ENCODE measurements at places on chromosomes 13 and 19.

GRCh38 chr13:74132776-74133656 is 1.2 kb downstream of the KLF12 start:
- peak; percentile 44 for DNase-seq

DNA sequence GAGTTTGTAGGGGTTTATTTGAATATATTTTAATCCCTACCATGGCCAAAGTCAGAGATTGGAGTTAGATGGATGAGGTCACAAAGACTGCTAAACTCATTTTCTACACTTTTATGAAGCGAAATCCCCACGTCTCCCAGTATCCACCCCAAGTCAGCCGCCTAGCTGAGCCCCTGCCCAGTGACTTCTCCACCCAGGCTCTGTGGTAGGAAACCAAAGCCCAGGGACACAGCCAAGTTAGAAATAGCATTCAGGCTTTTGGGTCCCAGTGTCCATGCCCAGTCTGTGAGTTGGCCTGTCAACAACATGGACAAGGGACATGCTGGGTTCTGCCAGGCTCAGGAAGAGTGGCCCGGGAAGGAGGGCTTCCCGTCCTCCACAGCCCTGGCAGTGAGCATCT is 474.0 kb downstream of the FOXO1 start:
- DNase-seq = no peak

DNA sequence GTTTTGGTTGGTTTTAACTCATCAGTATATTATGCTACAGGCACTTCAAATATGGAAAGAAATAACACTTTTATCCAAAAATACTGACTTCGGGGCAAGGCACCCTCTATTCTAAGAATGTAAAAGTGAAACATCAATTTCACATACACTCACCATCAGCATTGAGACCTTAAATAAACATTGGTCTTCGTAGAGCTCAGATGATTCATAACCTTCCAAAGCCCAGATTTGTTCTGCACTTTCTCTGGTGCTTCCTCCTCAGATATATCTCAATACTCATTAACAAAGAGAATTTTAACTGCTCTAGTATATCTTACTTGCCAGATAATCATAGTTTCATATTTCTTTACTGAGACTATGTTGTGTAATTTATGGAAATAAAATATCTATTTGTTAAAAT is 794.3 kb downstream of the LIG4 start:
- no peak for DNase-seq

- DNase-seq = no peak
Measured at GRCh38 chr19:6822311-6822670, 49.8 kb downstream of the VAV1 start.

DNA sequence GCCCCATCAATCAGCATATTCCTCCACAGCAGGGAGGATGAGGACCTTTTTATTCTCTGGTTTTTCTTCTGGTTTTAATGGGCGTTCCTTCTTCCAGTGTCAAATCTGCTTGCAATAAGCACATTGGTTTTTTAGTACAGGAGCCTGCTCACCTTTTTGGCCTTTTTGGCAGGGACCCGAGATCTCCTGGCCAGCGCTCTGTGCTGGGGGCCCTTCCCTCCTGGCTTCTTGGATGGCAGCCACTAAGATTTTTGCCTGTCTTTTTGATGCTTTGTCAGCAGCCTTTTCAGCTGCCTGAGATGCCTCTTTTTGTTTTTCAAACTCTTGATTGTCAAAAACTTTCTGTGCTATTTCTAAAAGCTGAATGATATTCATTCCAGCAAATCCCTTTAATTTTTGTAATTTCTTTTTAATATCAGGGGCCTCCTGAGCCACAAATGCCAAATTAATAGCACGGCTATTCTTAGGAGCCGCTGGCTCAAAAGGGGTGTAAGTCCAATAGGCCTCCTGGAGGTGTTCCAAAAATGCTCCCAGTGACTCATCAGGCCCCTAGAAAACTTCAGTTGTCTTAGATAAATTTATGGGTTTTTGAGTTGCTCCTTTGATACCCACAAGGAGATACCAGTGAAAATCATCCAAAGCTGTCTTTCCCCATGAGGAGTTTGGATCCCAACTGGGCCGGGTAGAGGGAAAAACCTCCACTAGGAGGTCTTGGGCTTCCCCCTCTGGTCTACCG is 73.0 kb downstream of the ZNF100 start:
- DNase-seq = no peak

DNA sequence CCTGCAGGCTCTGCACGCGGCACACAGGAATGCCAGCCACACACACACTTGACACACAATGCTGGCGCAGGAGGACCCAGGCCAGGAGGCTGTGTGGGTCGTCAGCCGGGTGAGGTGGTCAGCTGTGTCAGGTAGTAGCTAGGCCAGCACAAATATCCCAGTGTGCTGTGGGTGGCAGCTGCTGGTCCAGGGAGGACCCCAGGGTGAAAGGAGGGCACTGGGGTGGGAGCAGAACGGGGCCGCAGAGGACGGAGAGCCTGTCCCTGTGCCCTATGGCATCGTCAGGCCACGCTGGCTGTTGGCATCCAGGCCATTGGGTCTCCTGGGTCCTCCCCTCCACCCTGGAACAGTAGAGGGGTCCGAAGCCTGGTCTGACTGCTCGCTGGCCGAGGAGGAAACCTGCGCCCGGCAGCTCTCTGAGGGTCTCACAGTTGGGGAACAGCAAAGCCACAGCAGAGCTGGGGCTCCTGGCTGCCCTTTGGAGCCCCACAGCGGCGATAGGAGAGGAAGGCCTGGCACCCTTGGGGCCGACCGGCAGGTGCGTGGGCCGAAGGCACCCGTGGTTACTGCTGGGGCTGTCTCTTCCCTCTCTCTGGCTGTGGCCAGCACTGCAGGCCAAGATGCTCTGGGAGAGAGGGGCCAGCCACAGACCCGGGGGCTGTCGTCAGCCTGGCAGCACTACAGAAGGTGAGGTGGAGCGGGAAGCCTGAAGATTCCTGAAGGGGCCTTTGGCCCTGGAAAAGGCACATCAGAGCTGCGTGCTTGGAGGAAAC is 27.3 kb downstream of the C13orf46 start:
- DNase-seq = no peak
